ENCODE measurements at places on chromosomes 11 and 22.

DNA sequence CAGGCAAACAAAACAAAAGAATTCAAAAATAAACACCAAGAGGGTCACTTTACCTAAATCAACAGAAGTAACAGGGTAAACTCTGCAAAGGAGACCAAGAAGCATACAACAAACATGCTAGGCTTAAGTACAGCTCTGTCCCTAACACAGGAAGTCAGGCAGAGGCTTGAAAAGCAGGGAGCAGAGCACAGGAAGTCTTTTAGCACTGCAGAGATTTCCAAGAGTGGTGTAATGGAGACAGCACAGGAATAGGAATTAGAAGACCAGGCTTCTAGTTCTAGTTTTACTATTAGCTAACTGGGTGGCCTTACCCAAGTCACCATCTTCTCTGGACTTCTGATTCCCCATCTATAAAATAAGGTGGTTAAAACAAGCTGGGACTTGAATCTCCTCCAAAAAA is 1.9 kb downstream of the RBFOX2 start:
- no peak for DNase-seq

DNA sequence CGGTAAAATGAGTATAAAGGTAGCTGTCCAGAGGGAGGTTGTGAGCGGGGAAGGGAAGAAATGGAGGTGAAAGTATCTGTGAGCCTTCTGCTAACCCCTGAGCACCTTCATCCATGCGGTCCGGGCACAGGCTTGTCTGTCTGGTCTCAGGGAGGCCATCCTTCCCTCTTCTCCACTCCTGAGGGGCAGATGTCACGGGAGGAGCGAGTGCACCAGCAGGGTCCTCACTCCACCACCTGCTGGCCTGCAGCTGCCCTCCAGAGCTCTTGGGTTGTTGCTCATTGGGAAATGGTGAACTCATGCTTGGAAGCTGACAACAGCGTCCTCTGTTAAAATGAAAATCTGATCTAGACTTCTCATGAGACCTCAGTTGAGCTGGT is 33.8 kb upstream of the WNT11 start:
- DNase-seq, result no peak

DNA sequence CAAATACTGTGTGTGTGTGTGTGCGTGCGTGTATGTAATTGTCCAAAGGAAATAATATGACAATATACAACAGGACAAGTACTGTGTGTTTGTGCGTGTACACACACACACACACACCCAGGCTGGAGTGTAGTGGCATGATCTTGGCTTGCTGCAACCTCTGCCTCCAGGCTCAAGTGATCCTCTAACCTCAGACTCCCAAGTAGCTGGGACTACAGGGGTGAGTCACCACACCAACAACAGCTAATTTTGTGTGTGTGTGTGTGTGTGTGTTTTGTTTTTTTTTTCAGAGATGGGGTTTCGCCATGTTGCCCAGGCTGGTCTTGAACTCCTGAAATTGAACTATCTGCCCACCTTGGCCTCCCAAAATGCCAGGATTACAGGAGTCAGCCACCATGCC is 61.5 kb downstream of the NUP98 start:
- DNase-seq, result no peak

DNA sequence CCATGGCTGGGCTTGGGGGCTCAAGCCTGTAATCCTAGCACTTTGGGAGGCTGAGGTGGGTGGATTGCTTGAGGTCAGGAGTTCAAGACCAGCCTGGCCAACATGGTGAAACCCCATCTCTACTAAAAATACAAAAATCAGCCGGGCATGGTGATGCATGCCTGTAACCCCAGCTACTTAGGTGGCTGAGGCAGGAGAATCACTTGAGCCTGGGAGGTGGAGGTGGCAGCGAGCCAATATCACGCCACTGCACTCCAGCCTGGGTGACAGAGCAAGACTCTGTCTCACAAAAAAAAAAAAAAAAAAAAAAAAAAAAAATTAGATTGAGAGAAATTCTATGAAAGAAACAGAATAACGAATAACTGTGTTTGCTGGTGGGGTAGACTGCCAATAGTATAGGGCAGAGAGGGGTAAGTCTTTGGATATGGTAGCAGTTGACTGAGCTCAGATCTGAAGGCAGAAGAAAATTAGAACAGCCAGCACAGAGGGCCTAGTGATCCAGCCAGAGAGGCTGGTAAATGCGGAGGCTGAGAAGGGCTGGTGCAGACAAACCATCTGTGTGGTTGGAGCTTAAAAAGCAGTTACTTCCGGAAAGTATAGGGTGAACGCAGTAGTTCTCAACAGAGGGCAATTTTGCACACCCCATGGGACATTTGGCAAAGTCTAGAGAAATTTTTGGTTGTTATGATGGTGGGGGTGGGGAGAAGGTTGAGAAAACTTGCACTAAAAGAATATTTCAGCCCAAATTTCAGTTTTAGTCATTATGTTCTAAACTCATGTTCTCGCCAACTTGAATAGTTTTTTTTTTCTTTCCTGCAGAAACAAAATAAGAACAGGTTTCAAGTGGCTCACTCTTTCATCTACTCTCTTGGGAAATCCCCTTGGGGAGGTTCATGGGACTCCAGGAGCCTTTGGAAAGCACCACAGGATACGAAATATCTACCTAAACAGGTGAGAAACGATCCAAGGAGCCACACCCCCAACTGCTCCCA is 1.6 kb upstream of the HORMAD2 start:
- no peak for DNase-seq

- DNase-seq, result no peak
Observed at GRCh38 chr11:114141863-114142580, 82.5 kb downstream of the ZBTB16 start.

Measured in activated CD4-positive, CD25-positive, alpha-beta regulatory T cell (primary cell).